ENCODE measurements at places on chromosomes 3 and 15.

DNA sequence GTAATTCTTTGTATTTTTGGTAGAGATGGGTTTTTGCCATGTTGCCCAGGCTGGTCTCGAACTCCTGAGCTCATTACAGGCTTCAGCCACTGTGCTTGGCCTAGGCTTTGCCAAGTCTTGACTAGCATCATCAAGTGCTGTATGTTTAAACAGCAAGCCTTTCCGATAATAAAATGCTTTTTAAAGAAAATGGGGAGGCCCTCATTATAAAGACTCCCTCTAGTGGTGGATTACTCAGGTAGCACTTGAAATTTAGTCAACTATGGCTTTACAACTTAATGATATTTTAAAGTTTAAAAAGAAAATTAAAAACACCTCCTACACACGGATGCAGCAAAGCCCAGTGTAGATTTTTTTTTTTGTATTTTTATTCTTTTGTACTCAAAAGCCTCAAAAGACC, 213.6 kb downstream of the GAP43 start:
- DNase-seq: no peak

- no peak for DNase-seq
These were observed 261.4 kb downstream of the FHIT start for GRCh38 chr3:60989626-60990441.

DNA sequence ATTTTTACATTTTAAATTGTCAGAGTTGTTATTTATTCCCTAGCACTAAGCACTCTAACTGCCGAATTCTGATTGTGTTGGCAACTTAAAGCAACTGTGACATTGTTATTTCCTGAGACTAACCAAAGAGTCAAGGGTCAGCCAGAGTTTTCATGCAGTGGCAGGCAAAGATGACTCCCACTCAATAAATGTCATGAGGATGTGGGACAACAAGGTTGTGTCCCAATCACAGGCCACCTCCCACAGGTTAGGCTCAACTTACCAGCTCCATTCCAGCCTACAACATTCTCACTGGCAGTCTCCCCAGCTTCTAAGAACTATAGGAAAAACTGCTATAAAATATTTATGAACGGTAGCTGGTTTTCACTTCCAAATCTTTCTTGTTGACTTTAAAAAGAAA, 80.1 kb downstream of the RSL24D1 start:
- no peak for DNase-seq

GRCh38 chr15:81869161-81869954, 176.5 kb downstream of the MEX3B start:
- no peak for DNase-seq

All from RPMI8226 (cell line).